ENCODE measurements at places on chromosomes 1 and 21. TPM values are rescaled to one million over a fixed set of nuclear protein-coding genes. Genes with fewer than 3 reads are reported as not detected.
A peak's percentile ranks its signal among the peaks of the same experiment; 100 is the strongest.

GRCh38 chr1:67313934-67314671, 6.4 kb downstream of the IL12RB2 start:
- DNase-seq: no peak

GRCh38 chr1:145730900-145731299, 11.6 kb downstream of the CD160 start:
- DNase-seq: no peak

DNA sequence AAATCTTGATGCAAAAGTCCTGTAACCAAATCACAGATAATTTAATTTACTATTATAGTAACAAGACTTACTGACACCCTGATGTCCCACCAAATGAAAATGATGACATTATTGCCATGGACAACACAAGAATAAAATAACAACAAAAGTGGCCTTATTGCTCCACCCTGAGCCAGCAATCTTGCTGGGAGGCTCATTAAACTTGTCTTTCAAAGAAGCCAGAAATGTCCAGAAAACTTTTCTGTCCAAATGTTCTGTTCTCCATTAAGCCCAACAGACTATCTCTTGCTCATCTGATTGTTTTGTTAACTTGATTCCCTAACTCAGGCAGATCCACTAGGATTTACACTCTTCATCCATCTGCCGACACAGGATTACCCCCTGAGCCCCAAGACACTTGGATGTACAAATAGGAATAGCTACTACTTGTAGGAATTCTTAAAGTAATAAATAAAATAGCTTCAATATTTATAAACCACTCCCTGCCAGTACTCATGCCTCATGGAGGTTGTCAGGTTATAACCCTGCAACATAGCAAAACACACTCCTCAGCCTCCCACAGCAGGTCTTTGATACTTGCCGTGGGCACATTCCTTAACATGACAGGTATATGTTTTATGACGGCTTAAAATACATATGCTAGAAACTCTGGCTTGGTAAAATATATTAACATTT, 84.9 kb downstream of the PTPN14 start:
- DNase-seq: no peak

DNA sequence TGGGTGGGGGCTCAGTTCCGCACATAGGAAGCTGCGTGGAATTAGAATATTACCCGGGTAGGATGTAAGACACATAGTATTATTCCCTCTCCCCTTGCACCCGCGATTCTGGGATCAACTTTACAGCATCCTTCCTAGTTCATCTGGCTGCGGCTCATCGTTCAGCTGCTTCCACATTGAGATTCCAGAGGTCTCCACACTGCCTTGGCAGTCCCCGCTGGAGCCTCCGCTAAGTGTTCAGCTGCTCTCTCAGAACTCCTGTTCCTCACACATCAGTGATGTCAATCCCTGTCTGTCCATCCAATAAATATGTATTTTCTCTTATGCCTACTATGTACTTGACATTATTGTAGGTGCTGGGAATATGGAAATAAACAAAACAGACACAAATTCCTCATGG, 135.6 kb upstream of the SYT6 start:
- DNase-seq: no peak

GRCh38 chr1:94246692-94247137, 9.3 kb upstream of the ARHGAP29 start:
- no peak for DNase-seq

GRCh38 chr1:4379451-4380175, 274.8 kb upstream of the AJAP1 start:
- no peak for DNase-seq

GRCh38 chr1:170284951-170285350, 139.2 kb downstream of the NTMT2 start:
- DNase-seq: peak; percentile 1

GRCh38 chr1:70467531-70467930, 56.5 kb downstream of the CTH start:
- no peak for DNase-seq

DNA sequence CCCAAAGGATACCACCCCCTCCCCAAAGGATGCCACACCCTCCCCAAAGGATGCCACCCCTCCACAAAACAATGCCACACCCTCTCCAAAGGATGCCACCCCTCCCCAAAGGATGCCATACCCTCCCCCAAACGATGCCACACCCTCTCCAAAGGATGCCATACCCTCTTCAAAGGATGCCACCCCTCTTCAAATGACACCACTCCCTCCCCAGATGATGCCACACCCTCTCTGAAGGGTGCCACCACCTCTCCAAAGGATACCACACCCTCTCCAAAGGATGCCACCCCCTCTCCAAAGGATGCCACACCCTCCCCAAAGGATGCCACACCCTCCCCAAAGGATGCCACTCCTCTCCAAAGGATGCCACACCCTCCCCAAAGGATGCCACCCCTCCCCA, 21.6 kb upstream of the TRIM17 start:
- DNase-seq: no peak

- no peak for DNase-seq
Observed at GRCh38 chr1:38466487-38466886, 393.1 kb downstream of the RRAGC start.

DNA sequence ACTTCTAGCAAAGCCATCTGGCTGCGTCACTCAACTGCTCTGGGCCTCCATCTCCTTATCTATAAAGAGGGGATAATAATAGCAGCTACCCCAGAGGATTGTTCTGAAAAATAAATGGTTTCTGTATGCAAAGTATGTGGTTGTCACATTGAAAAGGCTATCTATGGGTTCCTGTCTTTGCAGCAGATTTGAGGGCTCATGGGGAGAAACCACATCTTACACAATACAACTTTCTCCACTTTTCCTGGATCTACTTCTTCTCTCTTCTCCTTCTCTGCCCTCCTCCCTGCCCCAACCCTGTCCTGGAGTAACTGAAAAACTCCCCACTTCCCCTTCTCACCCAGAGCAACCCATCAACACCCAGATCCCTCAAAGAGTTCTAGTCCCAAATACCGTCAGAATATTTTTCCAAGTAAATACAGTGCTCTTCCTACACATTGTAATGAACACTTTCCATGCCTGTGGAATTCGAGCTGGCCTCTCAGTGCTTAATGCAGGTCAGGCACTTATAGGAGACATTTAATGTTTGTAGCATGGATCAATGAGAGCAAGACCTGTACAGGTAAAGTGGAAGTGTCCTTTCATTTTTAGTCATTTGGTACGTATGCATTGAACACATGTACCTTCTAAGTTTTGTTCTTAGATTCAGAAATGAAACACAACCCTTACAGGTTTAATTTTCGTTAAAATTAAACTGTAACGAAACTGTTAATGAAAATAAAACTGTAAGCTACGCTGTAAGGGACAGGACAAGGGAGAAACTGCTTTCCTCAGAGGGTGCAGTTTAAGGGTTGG, 131.9 kb downstream of the AK5 start:
- DNase-seq: no peak

GRCh38 chr1:177132141-177132540, 32.4 kb downstream of the ASTN1 start:
- DNase-seq: no peak

DNA sequence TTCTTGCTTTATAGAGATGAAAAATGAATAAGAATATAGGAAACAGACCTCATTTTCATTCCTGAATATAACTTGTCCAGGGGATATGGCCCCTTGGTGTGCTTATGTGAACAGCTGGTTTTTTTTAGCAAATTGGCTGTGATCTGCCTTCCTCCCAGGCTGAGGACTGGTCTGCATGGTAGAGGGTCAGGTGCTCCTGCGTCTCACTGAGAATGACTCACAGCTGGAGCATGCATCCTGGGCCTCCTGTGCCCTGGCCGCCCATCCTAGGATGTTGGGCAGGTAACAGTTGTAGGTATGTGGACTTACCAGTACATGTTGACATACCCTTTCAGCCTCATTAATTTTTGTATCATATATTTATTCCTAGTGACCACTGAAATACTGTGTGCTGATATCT, 29.8 kb downstream of the AGT start:
- DNase-seq: no peak

- DNase-seq: peak; percentile 66
Observed at GRCh38 chr21:31537872-31538576, 121.5 kb upstream of the SOD1 start.

- peak; percentile 78 for DNase-seq
Observed at GRCh38 chr1:20634594-20635084, 1.4 kb downstream of the PINK1 start.

DNA sequence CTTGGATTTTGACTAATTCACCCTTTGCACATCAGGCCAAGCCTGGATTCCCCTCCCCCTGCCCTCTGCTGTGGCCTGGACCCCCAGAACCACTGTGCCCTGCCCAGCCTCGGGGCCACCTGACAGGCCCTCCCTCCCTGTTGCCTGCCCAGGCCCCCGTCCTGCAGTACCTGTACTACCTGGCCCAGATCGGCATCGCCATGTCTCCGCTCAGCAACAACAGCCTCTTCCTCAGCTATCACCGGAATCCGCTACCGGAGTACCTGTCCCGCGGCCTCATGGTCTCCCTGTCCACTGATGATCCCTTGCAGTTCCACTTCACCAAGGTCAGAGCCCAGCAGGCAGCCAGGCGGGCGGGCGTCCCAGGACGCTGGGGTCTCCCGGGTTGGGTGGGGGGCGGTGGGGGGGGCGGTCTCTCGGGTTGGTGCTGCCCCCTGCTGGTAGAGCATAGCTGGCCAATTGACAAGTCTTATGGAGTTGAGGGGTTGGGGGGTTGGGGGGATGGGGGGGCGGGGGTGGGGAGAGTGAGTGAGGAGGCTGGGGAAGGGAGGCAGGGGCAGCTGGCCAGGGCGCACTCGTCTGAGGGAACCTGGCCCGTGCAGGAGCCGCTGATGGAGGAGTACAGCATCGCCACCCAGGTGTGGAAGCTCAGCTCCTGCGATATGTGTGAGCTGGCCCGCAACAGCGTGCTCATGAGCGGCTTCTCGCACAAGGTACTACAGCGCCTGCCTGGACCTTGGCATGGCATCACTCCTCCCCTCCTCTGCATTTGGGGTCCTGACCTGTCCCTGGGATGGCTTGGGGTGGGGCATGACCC, 10.7 kb downstream of the AMPD2 start:
- peak; percentile 96 for DNase-seq

GRCh38 chr1:173258479-173259264, 51.5 kb upstream of the TNFSF4 start:
- DNase-seq: no peak

GRCh38 chr1:56515898-56516538, 63.3 kb downstream of the PLPP3 start:
- DNase-seq: no peak

GRCh38 chr1:41521766-41522165, 37.3 kb upstream of the EDN2 start:
- DNase-seq: peak; percentile 80

GRCh38 chr1:45569962-45570581, 13.8 kb upstream of the NASP start:
- peak; percentile 76 for DNase-seq

- peak; percentile 51 for DNase-seq
Observed at GRCh38 chr1:16184557-16185303, 27.7 kb downstream of the ARHGEF19 start.

GRCh38 chr1:202090994-202091393, 31.7 kb upstream of the GPR37L1 start:
- peak; percentile 68 for DNase-seq

- DNase-seq: no peak
Observed at GRCh38 chr1:202615501-202616354, 94.5 kb downstream of the SYT2 start.

DNA sequence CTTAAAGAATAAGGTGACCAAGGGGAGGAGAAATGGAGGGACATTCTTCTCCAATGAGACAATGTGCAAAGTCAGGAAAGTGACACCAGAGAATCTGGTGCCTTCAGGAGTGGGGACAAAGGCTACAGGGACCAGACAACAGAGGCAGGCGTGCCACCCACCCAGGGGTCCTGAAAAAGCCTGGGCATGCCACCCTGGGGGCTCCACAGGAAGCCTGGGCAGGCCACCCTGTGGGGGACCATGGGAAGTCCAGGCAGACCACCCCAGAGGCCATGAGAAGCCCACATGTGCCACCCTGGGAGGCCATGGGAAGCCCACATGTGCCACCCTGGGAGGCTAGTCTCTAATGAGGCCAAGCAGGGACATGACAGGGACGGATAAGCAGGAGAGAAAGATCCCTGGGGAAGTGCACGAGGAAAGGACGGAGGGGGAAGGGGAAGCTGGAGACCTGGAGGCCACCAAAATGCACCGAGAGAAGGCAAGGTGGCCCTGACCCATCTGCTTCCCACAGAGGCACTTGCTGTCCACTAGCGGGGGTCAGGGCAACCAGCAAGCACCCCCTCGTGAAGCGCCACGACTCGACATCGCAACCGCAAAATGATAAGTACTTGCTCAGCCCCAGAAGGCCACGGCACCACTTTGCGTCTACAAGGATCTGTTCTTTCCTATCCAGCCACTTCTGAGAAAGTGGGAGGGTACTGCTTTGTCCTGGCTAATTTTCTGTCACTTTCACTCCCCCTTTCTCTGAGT, 7.2 kb upstream of the PDE9A start:
- DNase-seq: no peak

GRCh38 chr1:24673341-24673740, 30.2 kb downstream of the SRRM1 start:
- no peak for DNase-seq

GRCh38 chr1:59556398-59556797, 258.4 kb upstream of the HOOK1 start:
- no peak for DNase-seq

Gene TFF2
- total RNA-seq: not detected

Gene SNX7
- 27.1 TPM for total RNA-seq

Gene EFNA3
- total RNA-seq: 17.5 TPM

Gene SIM2
- total RNA-seq: 0.11 TPM

Gene LIPI
- not detected for total RNA-seq

Gene LMOD1
- total RNA-seq: 0.42 TPM

Gene TOMM40L
- 32.7 TPM for total RNA-seq

Gene SMIM1
- total RNA-seq: 5.0 TPM

Gene PTPN22
- not detected for total RNA-seq

Gene ADCY10
- 0.67 TPM for total RNA-seq

Data from H7 (cell line).